ENCODE measurements at places on chromosomes 6 and 20. TPM values are rescaled to one million over a fixed set of nuclear protein-coding genes. Genes with fewer than 3 reads are reported as not detected.

The CD109 gene
- total RNA-seq, result 22.9 TPM

The CLVS2 gene
- not detected for total RNA-seq

The AKAP12 gene
- total RNA-seq, result 6.5 TPM

The TULP4 gene
- 22.6 TPM for total RNA-seq

The TCP11 gene
- total RNA-seq, result not detected

The MDFI gene
- 0.72 TPM for total RNA-seq

The HLA-DMA gene
- 10.3 TPM for total RNA-seq

The SLC2A10 gene
- 3.9 TPM for total RNA-seq

The TRIM26 gene
- total RNA-seq, result 50.5 TPM

The ABCC10 gene
- 6.9 TPM for total RNA-seq

The CASS4 gene
- total RNA-seq, result 0.06 TPM

The BCAS4 gene
- total RNA-seq, result 11.1 TPM

The ZNF335 gene
- total RNA-seq, result 7.1 TPM

The PAK5 gene
- total RNA-seq, result 0.21 TPM

The STK38 gene
- total RNA-seq, result 21.9 TPM

The CDC5L gene
- 34.7 TPM for total RNA-seq

The KHDC1L gene
- not detected for total RNA-seq

The TEAD3 gene
- 7.1 TPM for total RNA-seq

The MATN4 gene
- total RNA-seq, result not detected

The TNFRSF6B gene
- 0.39 TPM for total RNA-seq

The CST7 gene
- total RNA-seq, result 0.94 TPM

The CRIP3 gene
- not detected for total RNA-seq

The RNF5 gene
- 56.9 TPM for total RNA-seq

The C6orf141 gene
- 2.6 TPM for total RNA-seq

The QRSL1 gene
- total RNA-seq, result 8.2 TPM

The ASIP gene
- not detected for total RNA-seq

The HTR1B gene
- total RNA-seq, result not detected

The TSPO2 gene
- not detected for total RNA-seq

The EFCAB8 gene
- not detected for total RNA-seq

The UBE2C gene
- 288 TPM for total RNA-seq

The KIF25 gene
- total RNA-seq, result 0.51 TPM

The TRIM40 gene
- not detected for total RNA-seq

The TP53TG5 gene
- not detected for total RNA-seq

The GJA1 gene
- total RNA-seq, result 79.5 TPM

The SLC22A7 gene
- not detected for total RNA-seq

The RFX6 gene
- total RNA-seq, result not detected

The NRN1 gene
- total RNA-seq, result 37.3 TPM

The PKHD1 gene
- total RNA-seq, result not detected

The DOP1A gene
- 14.5 TPM for total RNA-seq

The VSTM2L gene
- total RNA-seq, result 1.6 TPM

The PPP1R3G gene
- total RNA-seq, result not detected

The SPDEF gene
- total RNA-seq, result 0.29 TPM

The ARMC12 gene
- total RNA-seq, result 0.33 TPM

The BPIFB2 gene
- not detected for total RNA-seq

The ALDH8A1 gene
- total RNA-seq, result not detected

The CD24 gene
- total RNA-seq, result 276 TPM

The FAM83C gene
- not detected for total RNA-seq

The FGD2 gene
- total RNA-seq, result not detected

The GLP1R gene
- not detected for total RNA-seq

The SLC26A8 gene
- not detected for total RNA-seq

The RIMS4 gene
- 3.2 TPM for total RNA-seq

The BAG2 gene
- 28.1 TPM for total RNA-seq

The OXT gene
- not detected for total RNA-seq

The COL19A1 gene
- total RNA-seq, result 1.5 TPM

The ID4 gene
- 4.3 TPM for total RNA-seq

The HLA-DQA2 gene
- total RNA-seq, result not detected

The GSTA1 gene
- not detected for total RNA-seq

The SDCBP2 gene
- 0.29 TPM for total RNA-seq

Data from H4 (cell line).